Colonic mucosa (tissue), 4 donors: ENCODE measurements at places on chromosomes 1 and 21. TPM values are rescaled to one million over a fixed set of nuclear protein-coding genes. Genes with fewer than 3 reads are reported as not detected.

Gene PCSK9
- total RNA-seq = 48.9 TPM

Gene ADORA1
- 1.6 TPM for total RNA-seq

Gene KRTAP20-3
- total RNA-seq = not detected

Gene SLC39A1
- 90.9 TPM for total RNA-seq

Gene CTNNBIP1
- 30.1 TPM for total RNA-seq

Gene ARF1
- total RNA-seq = 522 TPM

Gene DTL
- 5.2 TPM for total RNA-seq

Gene COL24A1
- 0.40 TPM for total RNA-seq
